Kidney (tissue), 22 donors: ENCODE measurements at places on chromosomes 16 and 17.
A peak's percentile ranks its signal among the peaks of the same experiment; 100 is the strongest.

GRCh38 chr16:46976550-46976949 is 3.1 kb upstream of the DNAJA2 start:
- no peak for DNase-seq

- DNase-seq = no peak
Measured at GRCh38 chr17:42474276-42474675, 15.6 kb downstream of the ATP6V0A1 start.

DNA sequence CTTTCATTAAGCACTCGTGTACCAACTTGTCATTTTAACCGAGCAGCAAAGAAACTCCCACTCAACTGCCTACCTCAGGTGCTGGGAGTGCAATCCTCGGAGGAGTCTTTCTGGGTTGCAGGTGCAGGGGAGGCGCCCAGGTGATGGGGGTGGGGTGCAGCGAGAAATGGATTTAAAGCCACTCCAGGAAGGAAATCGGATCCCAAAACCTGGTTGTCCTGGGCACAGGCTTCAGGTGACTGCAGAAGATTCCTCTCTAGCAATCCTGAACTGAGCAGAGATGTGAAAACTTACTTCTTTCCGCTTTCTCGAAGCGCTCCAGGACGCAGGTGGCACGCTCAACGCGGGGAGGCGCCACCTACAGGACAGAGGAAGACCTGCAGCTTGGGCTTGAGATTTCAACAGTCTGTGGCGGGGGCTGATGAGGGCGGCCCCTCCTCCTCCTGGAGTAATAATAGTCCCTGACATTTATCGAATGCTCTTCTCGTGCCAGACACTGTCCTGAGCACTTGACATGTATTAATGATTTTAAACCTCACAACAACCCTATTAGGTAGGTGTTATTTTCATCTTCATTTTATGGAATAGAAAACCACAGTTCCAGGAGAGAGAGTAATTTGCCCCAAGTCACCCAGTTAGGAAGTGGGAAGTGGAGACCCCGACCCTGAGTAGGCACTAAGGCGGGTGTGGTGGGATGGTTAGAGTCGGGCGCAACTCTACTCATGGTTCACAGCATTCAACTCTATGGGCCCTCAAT is 27.2 kb upstream of the SKAP1 start:
- peak; percentile 80 for DNase-seq

DNA sequence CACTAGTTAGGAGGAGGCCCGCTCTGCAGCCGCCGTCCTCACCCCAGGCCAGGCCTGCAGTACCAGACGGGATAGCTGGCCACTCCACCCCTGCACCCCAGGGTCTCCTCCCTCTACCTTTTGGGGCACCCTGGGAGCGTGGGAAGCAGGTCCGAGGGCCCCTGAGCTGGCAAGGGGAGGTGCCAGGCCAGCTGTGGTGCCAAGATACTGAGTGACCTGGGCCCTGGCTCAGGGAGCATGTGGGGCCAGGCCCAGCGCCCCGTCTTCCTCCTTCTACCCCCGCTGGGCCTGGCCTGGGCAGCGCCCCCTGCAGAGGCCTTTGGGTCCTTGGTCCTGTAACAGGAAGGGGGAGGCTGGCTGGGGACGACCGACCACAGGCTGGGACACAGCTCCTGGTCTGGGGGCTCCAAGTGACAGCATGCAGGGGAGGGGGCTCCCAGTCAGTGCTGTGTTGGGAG is 13.0 kb downstream of the PAM16 start:
- DNase-seq = no peak

GRCh38 chr17:4999430-5000093 is 1.8 kb downstream of the KIF1C start:
- no peak for DNase-seq

GRCh38 chr17:75736173-75736835 is 15.0 kb downstream of the ITGB4 start:
- no peak for DNase-seq

GRCh38 chr16:10756574-10756973 is 12.9 kb downstream of the NUBP1 start:
- no peak for DNase-seq

- DNase-seq = peak; percentile 96
Measured at GRCh38 chr16:86563469-86564345, 2.9 kb upstream of the FOXC2 start.

- no peak for DNase-seq
Measured at GRCh38 chr16:426906-427249, 1.4 kb downstream of the RAB11FIP3 start.

DNA sequence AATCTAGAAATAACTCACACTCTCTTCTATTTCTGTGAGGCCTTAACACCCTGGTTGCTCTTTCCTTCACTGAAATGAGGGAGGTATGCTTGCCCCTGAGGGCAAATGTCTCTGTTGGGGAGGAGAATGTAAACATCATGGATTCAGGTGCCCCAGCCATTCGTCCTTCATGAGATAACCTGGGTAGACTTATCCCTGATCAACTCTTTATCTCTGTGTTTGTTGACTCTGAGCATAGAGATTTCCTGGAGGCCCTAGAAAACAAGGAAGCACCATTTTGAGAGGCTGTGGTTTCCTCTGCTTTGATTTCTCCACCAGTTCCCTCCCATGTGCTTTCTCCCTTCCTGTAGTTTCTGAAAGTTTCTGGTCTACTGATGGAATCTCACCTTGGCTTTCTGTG is 77.3 kb downstream of the PHKB start:
- no peak for DNase-seq

- DNase-seq = peak; percentile 96
Measured at GRCh38 chr16:67393111-67393787, at the start of gene TPPP3. Gene TPPP3 (minus strand): TSS chr16:67393498. CDS start chr16:67391111, 2,387 bp downstream.

GRCh38 chr17:29565643-29566472 is 979 bp downstream of the ABHD15 start:
- DNase-seq = peak; percentile 47

DNA sequence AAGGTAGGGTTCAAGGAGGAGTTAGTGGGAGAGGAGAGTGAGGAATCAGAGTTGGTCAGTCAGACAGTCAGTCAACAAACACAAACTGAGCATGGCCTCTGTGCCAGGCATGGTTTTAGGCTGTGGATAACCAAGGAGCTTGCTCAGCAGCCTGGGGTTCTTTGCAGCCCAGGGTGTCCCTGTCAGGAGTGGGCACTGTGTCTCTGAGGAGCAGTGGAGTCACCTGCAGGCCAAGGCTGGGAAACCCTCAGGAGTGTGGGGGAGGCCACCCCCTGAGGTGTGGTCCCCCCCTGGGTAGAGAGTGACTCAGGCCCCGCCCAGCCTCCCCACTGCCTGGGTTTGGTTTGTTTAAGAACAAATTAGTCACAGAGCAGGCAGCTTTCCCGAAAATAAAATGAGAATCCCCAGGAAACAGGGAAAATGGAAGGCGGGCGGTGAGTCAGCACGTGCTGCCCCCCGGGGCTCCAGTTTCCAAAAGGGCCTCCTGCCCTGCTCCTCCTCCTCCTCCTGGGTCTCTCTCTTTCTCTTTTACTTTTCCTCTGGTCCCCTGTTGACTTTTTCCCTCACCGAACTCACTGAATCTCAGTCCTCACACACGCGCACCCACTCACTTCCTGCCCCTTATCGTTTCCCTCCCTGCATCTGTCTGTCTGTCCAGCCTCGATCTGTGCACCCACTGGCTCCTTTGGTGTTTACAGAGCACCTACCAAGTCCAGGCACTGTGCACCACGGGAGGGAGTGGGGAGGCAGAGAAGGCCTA is 44.3 kb downstream of the SOCS3 start:
- DNase-seq = peak; percentile 53

DNA sequence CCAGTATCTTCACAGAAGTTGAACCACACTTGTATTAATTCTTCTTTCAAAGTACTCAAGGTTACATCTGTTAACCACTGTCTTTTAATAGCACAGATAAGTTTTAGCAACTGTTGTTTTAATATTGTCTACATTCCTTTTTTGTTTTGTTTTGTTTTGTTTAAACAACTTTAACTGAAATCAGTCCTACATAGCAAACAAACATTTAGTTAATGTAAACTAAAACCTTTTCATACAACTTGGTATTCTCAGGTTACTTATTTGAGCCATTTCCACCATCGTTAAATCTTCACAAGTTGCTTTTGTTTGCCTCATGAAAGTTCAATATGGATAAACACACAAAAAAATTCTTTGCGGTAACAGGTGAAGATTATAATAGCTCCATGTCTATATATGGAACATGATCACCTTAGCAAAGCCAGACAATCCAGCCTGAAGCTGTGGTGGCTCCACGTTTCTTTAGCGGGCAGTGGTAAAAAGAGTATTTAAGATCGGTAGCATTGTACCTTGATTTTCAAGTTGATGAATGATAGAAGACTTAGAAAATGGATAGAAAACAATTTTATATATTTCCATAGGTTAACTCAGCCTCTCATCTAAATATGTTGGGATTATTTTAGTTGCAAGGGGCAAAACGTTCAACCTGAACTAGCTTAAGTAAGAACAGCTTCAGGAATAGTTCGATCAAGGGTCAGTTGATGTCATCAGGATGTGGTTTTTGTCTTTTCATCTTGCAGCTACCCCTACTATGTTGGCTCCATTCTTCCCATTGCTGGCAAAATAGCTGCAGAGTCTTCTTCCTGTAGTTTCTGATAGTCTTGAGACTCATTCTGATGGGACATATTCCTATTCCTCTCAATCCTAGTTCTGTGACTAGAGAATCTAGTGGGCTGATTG is 182.8 kb downstream of the FTO start:
- DNase-seq = no peak

DNA sequence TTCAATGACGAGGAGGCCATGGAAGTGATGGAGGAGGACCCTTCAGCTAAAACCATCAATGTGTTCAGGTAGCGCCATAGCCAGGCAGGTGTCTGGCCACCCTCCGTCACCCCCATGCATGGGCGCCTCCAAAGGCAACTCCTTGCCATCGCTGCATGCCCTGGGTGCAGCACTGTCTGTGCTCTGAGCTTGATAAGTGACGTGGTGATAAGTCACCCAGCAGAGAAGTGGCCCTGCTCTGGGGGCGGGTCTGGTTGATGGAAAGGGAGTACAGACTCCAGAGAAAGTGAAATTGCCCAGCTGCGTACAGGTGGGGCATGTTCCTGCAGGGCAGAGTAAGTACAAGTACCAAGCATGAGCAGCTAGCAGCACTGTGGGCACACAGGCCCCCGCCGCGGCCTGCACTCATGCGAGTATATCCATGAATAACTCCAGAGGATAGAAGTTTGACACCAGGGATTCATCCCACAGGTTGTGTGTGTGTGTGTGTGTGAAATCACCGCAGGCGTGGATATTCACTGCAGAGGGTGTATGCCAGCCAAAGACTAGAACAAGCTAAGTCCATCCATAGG is 13.1 kb downstream of the DNAI2 start:
- no peak for DNase-seq

- DNase-seq = peak; percentile 71
Measured at GRCh38 chr17:2390199-2390836, 10.5 kb downstream of the MNT start.

DNA sequence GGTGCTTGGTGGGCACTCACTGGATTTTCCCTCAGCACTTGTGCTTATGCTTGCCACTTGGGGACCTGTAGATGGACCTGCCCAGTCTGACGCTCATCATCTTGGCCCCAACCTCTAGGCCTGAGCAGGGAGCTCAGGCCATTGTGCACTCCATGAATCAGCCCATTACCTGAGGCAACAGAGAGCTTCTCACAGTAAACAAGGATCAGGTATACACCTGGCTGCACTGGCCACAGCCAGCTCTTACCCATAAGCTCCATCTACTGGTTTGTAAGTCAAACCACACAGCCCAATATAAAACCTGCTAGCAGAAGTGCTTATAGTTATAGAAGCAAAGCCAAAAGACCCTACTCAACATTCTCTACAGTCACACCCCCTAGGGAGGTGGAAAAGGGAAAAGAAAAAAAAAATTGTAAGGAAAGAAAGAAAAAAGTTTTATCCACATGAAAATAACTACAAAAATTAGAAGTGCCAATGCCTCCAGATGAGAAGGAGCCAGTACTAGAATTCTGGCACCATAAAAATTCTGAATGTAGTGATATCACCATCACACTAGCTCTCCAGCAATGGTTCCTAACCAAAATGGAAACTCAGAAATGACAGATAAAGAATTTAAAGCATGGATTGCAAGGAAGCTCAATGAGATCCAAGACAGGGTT is 87.8 kb upstream of the CDH5 start:
- DNase-seq = no peak

- peak; percentile 37 for DNase-seq
Measured at GRCh38 chr17:30905742-30906100, 317 bp downstream of the TEFM start.

GRCh38 chr17:77274096-77274845 is 133.5 kb downstream of the SEC14L1 start:
- DNase-seq = no peak

DNA sequence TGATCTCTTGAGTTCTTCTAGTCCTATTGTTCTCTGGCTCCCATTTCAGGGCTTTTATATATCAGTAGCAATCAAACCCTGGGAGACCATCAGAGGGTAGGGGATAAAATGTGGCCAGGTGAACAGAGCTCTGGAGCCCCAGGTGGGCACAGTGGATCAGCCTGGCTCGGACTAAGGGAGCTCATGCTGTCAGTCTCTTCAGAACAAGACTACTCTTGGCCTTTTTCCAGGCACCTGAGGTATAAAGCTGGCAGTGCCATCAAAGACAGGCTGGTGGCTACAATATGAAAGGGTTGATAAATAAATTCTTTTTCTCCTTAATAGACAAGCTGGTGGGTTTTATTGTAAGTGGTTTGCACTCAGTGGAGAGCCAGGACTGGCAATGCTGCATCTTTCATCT is 160.0 kb upstream of the CCL2 start:
- no peak for DNase-seq

GRCh38 chr17:13995856-13996271 is 73.4 kb upstream of the COX10 start:
- no peak for DNase-seq

DNA sequence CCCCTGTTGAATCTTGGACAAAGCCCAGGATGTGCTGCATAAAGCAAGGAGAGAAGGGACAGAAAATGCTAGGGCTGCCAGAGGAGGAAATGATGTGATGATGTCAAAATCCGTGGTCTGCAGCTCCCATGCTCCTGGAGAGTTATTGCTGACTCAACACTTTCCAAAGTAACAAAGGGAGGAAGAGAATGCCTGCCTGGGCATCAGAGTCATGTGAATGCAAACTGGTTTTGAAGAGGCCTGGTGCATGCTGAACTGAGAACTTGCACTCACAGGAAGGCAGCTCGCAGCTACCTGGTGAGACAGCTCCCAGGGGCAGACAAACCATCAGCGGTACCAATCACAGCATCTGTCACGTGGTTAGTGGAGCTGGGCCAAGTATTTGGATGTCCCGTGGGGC is 2.8 kb downstream of the MARVELD3 start:
- no peak for DNase-seq

DNA sequence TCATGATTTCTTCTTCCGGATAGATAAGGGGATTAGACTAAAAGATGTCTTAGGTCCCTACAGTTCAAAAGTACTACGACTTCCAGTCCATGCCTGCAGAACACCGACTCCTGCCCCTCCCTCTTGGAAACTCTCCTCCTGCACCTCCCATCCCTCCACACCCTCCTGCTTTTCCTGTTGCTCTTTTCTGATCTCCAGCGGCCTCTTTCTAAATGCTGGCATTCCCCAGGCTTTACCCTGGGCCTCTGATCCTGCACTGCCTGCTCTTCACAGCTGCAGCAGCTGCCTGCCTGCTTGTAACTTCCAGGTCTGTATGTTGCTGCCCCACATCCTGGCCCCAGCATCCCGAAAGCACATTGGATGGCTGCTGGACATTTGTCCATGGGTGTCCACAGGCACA is 154.2 kb downstream of the KCNJ12 start:
- no peak for DNase-seq

- DNase-seq = no peak
Measured at GRCh38 chr17:61218438-61218837, 181.2 kb upstream of the TBX2 start.
